Lung microvascular endothelial cell (primary cell): ENCODE measurements at places on chromosomes 2 and 18. TPM values are rescaled to one million over a fixed set of nuclear protein-coding genes. Genes with fewer than 3 reads are reported as not detected.

The NYAP2 gene
- not detected in 2 replicates for total RNA-seq

The ALPI gene
- total RNA-seq, result not detected in 2 replicates

The GCG gene
- total RNA-seq, result not detected in 2 replicates

The CCDC148 gene
- total RNA-seq, result 0.20 and 0.22 TPM in 2 replicates

The TUBA3D gene
- total RNA-seq, result not detected in 2 replicates

GRCh38 chr18:59783138-59783537, 85.9 kb upstream of the CCBE1 start:
- peak; percentile 84 for DNase-seq

GRCh38 chr2:14631406-14632040, 994 bp upstream of the LRATD1 start:
- DNase-seq, result no peak

DNA sequence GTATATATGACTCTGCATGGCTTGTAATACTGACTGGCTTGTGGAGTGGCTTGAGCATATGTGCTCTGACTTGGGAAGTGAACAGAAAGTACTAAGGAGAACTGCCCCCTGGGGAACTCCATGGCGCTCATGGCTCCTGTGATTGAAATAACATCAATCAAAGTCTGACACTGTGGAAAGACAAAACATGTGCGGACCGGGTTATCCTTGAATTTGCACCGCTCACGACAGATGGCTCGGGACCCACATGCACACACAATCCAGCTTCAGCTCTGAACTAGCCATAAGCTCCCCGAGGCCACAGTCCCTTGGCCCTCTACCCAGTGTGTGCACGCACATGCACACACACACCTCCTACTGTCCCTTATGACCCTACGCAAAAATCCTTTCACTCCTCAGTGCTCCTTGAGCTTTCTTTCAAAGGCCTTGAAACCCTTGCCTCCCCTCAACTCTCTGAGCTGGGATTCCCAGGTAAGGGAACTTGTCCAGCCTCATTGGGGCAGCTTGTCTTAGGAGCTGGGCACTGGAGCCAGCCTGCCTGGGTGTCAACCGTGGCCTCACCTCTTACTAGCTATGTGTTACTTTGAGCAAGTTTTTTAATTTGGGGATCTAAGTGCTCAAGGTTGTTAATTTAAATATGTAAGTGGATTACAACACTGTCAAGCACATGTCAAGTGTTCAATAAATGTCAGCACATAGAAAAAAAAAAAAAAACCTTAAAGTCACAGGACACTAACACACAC, 43.6 kb downstream of the MRPS5 start:
- DNase-seq, result no peak

GRCh38 chr2:24832073-24832461, 38.8 kb downstream of the CENPO start:
- no peak for DNase-seq
